Fibroblast of the aortic adventitia (primary cell): ENCODE measurements at places on chromosomes 7 and 10. TPM values are rescaled to one million over a fixed set of nuclear protein-coding genes. Genes with fewer than 3 reads are reported as not detected.

DNA sequence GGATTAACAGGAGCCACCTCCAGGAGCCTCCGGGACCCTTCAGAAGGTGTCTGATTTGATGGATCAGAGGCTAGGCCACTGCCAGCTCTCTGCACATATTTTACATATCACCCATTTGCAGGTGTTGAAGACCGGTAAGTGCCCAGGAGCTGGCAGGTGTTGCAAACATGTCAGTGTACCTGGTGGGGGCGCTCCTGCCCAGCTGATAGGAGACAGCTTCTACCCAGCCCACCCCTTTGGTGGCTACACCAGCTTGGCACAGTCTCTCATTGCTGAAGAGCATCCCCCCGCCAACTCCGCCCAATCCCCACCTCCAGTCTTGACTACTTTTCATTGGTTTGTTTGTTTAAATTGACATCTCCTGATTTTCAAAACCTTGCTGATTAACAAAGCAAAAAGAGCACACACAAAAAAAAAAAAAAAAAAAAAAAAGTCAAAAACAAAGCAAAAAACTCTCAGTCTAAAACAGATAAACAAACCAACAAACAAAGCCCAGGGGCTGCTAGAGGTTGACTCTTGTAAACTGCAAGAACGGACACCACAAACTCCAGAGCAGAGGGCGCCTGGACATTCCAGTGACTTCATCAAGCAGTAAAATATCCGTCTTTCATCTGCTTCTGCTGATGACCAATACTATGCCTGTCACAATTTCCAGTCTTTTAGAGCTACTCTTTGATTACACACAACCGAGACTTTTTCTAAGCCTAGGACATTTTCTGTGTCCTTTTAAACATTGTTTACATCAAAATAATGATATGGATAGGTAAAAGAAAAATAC is 275.3 kb downstream of the NRG3 start:
- DNase-seq: no peak

- DNase-seq: no peak
Measured at GRCh38 chr7:440059-440749, 79.4 kb downstream of the PDGFA start.

DNA sequence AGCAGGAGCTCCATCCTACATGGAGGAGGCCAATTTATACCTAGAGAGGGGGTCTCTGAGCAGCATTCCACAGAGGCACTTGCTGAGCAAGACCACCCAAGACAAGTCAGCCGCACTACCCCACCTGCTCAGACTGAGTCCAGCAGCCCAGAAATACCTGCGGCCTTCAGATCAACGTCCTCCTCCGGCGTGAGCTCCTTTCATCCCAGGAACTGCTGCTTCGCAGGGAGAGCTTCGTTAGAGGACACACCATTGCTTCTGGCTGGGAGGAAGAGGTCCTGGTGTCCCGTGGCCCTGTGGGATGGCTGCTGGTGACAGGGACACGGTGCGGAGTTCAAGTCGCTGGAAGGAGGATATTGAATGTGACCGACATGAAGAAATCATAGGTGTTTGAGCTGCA is 216.9 kb upstream of the PPP2R2D start:
- no peak for DNase-seq

FRMPD2 gene
- total RNA-seq: not detected in 2 replicates

- DNase-seq: no peak
Measured at GRCh38 chr10:1168763-1169162, 112.6 kb downstream of the WDR37 start.

DNA sequence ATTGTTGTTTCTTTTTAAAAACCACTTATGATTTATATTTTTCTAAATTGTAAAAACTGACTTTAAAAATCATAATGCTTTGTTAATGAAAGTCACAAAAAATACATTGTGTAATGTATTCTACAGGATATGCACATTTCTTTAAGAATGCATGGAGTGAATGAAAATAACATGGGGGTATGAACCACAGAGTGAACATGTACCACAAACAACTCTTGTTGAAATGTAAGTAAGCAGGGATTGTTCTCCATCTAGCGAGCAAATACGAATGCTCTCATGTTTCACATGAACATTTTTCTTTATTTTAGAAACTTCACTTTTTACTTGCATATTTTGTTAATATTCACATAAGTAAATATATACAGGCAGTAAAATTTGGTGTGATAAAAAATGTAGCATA is 35.6 kb upstream of the LAMB4 start:
- no peak for DNase-seq

DNA sequence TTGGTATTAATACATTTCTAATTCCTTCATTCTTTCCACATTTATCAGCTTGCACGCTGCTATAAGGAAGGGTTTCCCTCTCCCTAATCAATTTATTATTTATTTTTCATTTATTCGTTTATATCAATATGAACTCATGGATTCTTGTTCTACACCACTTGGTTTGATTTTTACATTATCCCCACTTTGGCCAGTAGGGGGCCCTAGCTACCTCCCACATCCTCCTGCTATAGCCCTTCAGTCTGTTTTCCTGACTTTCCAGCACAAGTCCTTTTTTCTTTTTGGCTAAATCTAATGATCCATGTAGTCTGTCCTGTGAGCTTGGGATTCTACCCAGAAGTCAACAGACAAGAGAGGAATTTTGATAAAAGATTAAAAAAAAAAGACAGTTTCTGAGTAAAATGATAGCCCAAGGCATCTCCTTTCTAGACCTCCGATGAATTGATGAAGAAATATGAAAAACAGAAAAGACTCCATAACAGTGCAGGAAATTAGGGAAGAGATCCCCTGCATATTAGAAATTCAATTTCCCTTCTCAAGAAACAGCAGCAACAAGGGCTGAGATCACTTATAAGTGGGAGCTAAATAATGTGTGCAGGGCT is 47.7 kb downstream of the LYZL2 start:
- DNase-seq: peak; percentile 63

- no peak for DNase-seq
Measured at GRCh38 chr7:28182071-28182471, 1.5 kb upstream of the JAZF1 start.

GRCh38 chr7:15099074-15099473 is 196.5 kb upstream of the DGKB start:
- no peak for DNase-seq

PCGF6 gene
- 16.4 and 64.0 TPM in 2 replicates for total RNA-seq

GIMAP5 gene
- total RNA-seq: not detected in 2 replicates

GRCh38 chr10:126011995-126012394 is 115.6 kb downstream of the FANK1 start:
- DNase-seq: no peak

DNA sequence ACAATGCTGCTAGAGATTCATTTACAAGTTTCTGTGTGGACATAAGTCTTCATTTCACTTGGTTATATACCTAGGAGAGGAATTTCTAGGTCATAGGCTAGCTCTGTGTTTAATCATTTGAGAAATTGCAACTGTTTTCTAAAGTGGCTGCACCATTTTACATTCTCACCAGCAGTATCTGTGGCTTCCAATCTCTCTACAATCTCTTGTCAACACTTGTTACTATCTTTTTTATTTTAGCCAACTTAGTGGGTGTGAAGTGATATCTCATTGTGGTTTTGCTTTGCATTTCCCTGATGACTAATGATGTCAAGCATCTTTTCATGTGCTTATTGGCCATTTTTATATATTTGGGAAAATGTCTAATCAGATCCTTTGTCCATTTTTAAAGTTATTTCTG is 53.0 kb upstream of the DRGX start:
- DNase-seq: peak; percentile 5

ARHGEF35 gene
- total RNA-seq: 1.1 and 2.7 TPM in 2 replicates

GRCh38 chr7:98493030-98493778 is 92.3 kb upstream of the BAIAP2L1 start:
- DNase-seq: no peak

CASP7 gene
- total RNA-seq: 8.1 and 19.8 TPM in 2 replicates

GRCh38 chr7:95605275-95605674 is 9.0 kb upstream of the PDK4 start:
- no peak for DNase-seq

- DNase-seq: no peak
Measured at GRCh38 chr10:125154529-125154928, 5.8 kb downstream of the CTBP2 start.
